Activated CD4-positive, alpha-beta T cell treated with anti-CD3 and anti-CD28 coated beads for 24 hours (primary cell): ENCODE measurements at places on chromosomes 12 and 14.
A peak's percentile ranks its signal among the peaks of the same experiment; 100 is the strongest.

GRCh38 chr12:90407841-90408240 lies 547.1 kb downstream of the CCER1 start:
- DNase-seq, result no peak

DNA sequence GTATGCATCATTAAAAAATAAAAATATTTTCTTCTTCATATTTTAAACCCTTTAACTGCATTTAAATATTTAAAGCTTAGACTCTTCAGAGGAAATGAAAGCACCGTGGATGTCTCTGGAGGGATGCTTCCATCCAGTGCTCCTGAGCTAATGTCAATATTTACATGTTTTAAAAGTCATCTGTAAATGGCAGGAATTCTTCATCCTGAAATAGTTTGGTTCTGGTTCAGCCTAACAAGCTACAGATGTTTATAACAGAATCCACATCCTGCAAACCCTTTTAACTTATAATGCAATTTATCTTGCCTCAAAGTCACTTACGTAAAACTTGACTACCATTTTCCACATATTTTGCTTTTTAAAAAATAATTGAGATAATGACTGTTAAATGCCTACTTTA lies 1207.3 kb downstream of the SLC16A7 start:
- DNase-seq, result no peak

- DNase-seq, result peak; percentile 22
These were observed 35.7 kb upstream of the ATP2A2 start for GRCh38 chr12:110245369-110245772.

- DNase-seq, result no peak
These were observed 44.8 kb upstream of the MYF6 start for GRCh38 chr12:80662586-80662985.

DNA sequence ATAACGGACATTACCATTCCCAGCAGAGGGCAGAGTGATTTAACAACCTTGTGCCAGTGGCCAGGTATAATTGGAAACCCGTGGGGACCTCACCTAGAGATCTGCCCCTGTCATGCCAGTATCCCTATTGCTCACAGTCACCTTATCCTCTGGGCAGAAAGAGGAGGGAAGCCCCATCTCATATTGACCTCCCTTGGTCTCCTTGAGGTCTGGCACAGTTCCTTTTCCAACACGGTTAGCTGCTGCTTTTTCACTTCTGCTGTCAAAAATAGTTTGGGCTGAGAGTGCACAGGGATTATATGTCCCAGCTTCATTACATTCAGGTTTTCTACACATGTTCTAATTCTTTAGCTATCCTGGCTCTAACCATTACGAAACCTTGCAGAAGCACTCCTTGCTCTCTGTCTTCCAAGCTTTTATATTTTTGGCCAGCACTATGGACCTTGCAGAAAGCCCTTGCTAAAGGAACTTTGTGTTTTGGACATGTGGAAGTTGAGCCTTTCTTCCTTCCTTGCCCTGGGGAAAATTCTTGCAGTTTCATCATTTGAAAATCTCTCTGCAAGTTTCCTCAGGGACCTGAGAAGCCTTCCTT lies 111.7 kb upstream of the MIS18BP1 start:
- no peak for DNase-seq

- no peak for DNase-seq
These were observed 1.5 kb upstream of the NOVA1 start for GRCh38 chr14:26599291-26599690.

DNA sequence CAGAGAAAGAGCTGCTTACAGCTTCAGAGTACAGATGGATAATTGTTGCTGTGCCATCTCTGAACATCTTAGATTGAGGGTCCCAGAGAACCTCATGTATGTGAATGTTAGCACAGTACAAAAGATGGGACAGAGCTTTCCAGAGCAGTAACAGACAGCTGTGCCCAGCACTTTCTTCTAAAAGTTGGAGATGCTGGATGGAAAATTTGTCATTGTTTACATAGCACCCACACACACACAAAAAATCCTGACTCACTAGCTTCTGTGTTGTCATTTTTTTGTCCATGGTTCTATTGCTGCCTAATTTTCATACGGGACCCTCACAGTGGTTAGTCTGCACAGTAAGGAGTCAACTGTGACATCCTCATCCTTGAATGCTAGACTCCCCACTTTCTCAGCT lies 374.7 kb downstream of the DIO2 start:
- DNase-seq, result no peak

- no peak for DNase-seq
These were observed 201.6 kb upstream of the TMEM260 start for GRCh38 chr14:56378046-56378445.
